ENCODE measurements at places on chromosomes 6 and 20.

GRCh38 chr20:14707026-14707680, 369.7 kb upstream of the FLRT3 start:
- DNase-seq, result no peak

DNA sequence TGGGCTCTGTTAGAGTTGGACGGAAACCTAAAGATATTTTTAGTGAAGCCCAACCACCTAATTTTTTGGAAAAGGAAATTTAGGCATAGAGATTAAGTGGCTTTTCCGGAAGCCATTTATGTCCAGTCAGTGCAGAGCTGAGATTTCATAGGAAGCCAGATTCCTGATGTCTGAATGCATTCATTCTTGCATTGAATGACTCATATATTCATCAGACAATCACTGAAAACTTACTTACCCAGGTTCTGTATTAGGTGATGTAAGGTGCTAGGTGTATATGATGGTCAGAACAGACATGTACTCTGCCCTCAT, 4.1 kb downstream of the SH3BGRL2 start:
- DNase-seq, result no peak

GRCh38 chr6:129485746-129486145, 224.2 kb downstream of the ARHGAP18 start:
- no peak for DNase-seq

- peak; percentile 71 for DNase-seq
Measured at GRCh38 chr20:8722277-8722928, 346.5 kb upstream of the PLCB4 start.

DNA sequence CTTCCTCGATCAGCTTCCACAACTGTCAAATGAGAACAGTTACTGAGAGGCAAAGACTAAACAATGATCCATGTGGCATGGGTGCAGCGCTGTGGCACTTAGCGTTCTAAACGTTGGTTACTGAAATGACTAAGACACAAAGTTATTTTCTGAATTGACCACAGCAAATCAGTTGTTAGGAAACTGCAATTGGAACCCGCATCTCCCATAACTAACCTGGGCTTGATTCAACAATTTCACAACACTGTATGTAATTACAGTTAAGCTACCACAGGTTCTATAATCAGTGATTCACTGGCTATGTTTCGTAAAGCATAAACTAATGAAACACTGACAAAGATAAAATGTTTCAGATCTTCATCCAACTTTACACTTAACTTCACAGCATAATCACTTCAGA, 12.5 kb downstream of the WDR27 start:
- no peak for DNase-seq

DNA sequence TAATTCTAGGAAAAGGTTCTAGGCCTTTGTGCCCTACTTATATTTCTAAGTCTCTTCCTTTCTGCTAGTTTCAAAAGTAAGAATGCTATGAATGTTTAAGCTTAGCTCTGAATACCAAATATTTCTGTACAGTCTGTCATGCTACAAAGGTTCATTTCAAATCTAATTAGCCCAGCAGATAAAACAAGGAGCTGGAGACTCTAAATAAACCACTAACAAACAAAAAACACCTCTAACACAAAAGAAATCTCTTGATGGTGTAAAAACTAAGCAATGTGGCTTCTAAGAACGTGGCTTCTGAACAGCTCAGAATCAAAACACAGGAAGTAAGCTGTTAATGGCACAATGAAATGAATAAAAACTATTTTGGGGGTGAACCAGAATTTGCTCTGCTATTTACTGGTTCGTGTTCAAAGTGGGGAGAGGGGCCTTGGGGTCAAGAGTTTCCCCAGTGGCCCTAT, 198.3 kb downstream of the BCAS1 start:
- DNase-seq, result no peak

- peak; percentile 20 for DNase-seq
Measured at GRCh38 chr6:41801380-41801779, 13.9 kb downstream of the TOMM6 start.

DNA sequence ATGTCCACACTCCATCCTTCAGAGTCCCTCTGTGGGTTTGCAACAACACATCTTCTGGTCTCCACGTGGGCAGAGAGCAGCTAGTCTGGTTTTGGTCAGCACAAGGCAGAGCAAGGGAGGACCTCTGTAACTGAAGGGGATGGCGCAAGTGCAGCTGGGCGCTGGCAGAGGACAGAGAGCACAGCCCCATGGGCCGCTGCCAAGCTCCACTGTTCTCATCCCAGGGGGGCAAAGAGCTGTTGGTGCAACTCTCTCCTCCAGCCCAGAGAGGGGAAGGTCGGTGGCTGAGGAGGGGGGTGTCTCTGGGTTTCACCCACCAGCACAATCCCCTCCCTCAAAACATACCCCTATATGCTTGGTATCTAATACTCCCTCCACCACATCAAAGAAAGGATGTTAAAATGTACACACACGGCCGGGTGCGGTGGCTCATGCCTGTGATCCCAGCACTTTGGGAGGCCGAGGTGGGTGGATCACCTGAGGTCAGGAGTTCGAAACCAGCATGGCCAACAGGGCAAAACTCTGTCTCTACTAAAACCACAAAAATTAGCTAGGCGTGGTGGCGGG, 9.1 kb downstream of the ATP9A start:
- DNase-seq, result no peak

DNA sequence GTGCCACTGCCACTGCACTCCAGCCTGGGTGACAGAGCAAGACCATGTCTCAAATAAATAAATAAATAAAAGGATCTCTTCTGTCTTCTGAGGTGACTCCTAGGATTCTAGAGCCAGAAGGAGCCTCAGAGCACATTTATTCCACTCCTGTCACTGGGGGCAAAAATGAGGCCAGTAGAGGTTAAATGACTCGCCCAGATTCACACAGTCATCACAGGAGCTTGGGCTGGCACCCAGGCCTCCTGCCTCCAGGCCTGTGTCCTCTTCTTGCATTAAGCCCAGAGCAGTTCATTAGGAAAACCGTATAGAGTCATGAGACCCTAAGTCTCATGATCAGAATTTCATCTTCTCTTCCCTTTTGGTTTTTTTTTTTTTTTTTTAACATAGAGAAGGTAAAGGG, 243.3 kb downstream of the NRN1 start:
- DNase-seq, result no peak

DNA sequence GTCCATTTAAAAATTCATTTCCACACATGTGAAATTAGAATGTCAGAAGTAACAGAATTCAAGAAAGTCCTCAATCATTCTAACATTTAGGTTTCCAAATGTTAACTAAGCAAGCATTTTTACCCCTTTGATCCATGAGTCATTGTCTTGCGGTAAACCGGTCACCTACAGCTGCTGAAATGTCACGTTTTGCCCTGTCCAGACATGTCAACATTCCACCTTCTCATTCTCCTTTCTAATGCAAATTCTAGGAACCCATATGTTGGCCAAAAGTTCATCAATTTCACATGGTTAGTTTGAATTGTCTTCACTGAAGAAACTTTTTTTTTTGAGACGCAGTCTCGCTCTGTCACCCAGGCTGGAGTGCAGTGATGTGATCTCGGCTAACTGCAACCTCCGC, 117.2 kb downstream of the IPCEF1 start:
- no peak for DNase-seq

- no peak for DNase-seq
Measured at GRCh38 chr20:41601742-41602141, 16.4 kb downstream of the CHD6 start.

GRCh38 chr6:41970436-41970846, 28.8 kb upstream of the CCND3 start:
- DNase-seq, result peak; percentile 99

DNA sequence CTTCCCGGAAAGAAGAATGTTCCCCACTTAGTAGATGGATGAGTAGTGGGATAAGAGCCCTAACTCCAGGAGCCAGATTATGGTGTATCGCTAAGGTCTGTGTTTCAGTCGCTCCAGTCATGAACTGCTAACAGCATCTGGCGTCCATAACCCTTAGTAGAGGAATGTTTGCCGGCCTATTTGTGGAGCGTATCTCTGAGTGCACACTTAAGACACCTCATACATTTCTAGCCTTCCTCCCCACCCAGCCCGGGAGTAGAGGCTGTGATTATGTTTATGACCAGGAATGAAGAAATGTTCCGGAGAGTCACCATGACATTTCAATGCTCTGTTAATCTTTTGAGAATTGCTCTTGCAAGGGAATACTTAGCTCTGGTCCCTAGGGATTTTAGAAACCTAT, 251.1 kb upstream of the SOX4 start:
- no peak for DNase-seq

- DNase-seq, result no peak
Measured at GRCh38 chr6:84816741-84817140, 52.3 kb upstream of the TBX18 start.

DNA sequence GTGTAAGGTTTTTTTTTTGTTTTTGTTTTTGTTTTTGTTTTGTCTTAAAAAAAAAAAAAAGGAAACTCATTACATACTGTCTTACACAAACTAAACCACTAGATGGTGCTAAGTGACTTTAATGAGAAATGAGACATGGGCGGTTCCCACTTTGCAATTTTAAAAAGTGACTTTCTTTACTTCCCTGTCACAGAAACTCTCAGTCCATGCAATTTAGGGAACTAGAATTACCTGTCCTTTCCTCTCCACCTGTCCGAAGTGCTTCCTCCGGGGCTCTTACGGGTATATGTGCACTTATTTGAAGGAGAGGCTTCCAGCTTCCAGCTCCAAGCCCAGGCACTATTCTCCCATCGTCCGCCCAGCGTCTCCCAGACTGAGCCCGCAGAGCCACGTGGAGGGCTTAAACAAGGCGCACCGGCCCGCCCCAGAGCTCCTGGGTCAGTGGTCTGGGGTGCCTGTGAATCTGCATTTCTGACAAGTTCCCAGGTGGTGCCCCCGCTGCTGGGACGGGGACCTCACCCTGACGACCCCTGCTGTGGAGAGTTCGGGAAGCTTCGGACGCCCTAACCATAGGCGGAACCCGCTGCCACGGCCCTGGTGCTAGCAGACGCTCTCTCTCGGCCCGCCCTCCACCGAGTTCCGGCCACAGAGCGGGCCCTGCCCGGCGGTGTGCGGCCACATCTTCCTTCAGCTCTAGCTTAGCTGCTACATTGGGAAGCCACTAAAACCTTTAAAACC, 26.1 kb downstream of the BFSP1 start:
- DNase-seq, result peak; percentile 90

- DNase-seq, result no peak
Measured at GRCh38 chr6:41682497-41683272, 44.4 kb downstream of the MDFI start.

DNA sequence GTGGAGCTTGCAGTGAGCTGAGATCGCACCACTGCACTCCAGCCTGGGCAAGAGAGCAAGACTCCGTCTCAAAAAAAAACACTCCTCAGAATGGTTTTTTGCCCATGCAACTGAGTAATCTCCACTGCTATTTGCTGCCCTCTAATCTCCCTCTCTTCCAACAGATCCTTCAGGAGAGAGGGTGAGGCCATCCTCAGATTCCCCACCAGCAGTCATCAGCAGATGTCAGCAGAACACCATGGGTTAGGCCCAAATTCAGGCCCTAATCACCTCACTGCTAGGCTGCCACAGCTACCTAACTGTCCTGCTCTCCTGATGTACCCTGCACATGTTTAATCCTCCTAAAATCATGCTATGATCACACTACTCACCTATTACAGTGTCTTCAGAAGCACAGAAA, 63.2 kb upstream of the BEND6 start:
- DNase-seq, result no peak

GRCh38 chr6:53728570-53729194, 63.1 kb upstream of the KLHL31 start:
- DNase-seq, result peak; percentile 69

- DNase-seq, result no peak
Measured at GRCh38 chr6:129601323-129601722, 108.7 kb downstream of the ARHGAP18 start.

DNA sequence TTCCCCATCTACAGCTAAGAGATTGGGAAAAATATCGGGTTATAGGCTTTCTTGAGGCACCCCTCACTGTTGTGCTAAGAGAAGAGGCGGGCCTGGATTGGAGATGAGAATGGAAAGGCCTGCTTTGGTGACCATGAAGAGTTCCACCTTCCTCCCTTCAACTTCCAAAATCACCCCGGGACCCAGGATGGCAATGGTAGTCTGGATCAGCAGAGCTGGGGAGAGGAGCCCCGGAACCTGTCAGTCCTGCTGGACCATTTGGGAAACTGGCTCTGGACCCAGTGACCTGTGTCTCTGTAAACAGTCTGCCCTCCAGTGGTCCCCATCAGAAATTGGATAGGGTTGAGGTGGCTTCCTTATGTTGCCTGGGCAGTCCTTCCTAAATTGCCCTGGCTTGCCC, 1085.6 kb downstream of the KHDRBS2 start:
- no peak for DNase-seq

GRCh38 chr6:136192902-136193301, 57.2 kb downstream of the MTFR2 start:
- no peak for DNase-seq

- DNase-seq, result no peak
Measured at GRCh38 chr20:47973519-47974233, 188.4 kb upstream of the SULF2 start.
